ENCODE measurements at places on chromosomes 11 and 22.
A peak's percentile ranks its signal among the peaks of the same experiment; 100 is the strongest.

- ATAC-seq: no peak
These were observed 21.0 kb upstream of the ANO1 start for GRCh38 chr11:70057080-70057479.

- peak; percentile 40 for ATAC-seq
These were observed 145.5 kb downstream of the RBFOX2 start for GRCh38 chr22:35883031-35883620.

DNA sequence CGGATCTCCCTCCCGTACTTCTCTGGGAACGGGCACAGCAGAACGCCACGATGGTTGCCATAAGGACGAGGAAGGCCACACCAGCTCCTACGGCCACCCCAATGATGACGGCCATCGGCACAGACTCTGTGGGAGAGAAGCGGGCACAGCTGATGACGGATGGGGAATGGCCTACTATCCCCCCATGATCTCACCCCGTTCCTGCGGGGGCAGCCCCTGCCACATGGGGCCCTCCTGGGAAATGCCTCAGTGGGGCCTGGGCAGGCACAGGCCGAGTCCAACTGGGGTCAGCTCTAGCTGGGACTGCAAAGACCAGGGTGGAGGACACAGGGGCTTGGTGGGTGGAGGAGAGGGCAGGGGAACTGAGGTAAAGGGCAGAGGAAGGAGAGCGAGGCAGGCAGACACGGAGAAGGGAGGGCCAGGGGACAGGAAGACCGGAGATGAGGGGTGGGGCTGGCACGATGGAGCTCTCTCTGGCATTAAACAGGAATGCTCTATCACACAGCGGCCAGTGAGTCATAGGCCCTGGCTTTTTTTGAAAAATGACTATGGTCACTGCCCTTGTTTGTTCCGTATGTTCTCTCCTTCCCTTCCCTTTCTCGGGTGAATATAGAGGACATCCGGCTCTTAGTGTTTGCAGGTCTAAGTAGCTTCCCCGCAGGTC, 76.0 kb downstream of the ST3GAL4 start:
- peak; percentile 66 for ATAC-seq

GRCh38 chr11:104164028-104164520, at the start of gene PDGFD:
Gene PDGFD (minus strand): TSS chr11:104164147.
- ATAC-seq: peak; percentile 95

DNA sequence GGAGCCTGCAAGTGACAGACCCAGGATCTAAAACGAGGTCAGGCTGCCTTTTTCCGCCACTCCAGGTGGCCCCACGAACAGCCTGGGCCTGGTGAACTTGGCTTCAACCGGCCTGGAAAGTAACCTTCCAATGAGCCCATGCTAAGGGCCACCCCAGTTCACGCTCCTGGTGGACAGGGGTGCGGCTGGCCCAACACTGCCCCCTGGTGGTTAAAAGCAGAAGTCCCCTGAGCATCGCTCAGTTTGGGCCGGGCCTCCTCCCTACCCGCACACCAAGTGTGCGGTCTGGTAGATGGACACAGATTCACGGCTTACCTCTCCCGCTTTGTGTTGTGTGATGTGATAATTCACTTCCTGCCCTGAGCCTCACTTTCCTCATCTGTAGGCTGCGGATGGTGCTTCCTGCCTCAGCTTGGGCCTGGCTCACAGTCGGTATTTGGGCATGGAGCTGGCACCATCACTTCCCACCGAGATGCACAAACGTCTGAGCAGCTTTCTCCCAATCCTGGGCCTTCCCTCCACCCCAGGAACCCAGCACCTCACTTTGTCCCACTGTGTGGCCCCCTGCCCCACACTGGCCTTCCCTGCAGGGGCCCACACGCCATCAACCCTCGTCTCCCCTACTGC, 13.7 kb upstream of the SEC14L3 start:
- ATAC-seq: peak; percentile 97

DNA sequence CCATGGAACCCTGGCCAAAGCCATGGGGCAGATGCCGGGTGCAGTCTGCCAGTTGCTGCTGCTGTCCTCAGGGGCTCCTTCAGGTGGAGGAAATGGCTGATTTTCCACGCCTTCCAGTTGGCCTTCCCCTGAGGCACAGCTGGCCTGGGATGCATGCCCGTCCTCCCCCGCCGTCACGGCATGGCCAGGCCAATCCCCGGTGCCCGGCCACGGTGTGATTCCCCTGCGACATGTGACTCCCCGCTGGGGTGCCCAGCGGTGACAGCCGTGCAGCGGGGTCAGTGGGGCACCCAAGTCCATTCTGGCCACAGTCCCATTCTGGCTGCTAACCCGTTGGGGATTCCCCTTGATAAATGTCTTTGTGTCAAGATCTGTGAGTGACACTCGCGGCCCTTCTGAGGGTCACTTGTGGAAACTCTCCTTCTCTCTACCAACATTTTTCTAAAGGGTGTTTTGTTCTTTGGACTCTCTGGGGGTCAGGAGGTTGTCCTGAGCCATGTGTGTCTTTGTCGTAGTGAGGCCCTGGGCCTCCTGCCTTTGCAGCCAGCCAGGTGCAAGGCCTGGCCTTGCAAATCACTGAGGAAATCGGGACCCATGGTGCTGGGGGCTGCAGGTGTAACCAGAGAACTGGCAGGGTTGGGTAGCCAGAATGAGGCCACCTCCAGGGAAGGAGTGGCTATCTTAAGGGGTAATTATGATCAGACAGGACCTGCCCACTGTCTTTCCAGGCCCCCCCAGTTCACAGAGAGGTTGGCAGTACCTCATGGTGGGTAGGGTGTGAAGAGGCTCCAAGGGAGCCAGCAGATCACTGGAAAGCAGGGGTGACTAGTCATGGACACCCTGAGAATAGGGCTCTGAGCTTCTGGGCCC, 37.1 kb downstream of the KCNQ1OT1 start:
- ATAC-seq: no peak
